NCI-H1417 treated with DMSO at 0.1 percent for 48 hours (cell line): ENCODE measurements at places on chromosomes 11 and 22.

- no peak for DNase-seq
These were observed 16.1 kb downstream of the TRIM22 start for GRCh38 chr11:5705688-5706087.

GRCh38 chr11:27839226-27839913 is 139.1 kb upstream of the BDNF start:
- no peak for DNase-seq

DNA sequence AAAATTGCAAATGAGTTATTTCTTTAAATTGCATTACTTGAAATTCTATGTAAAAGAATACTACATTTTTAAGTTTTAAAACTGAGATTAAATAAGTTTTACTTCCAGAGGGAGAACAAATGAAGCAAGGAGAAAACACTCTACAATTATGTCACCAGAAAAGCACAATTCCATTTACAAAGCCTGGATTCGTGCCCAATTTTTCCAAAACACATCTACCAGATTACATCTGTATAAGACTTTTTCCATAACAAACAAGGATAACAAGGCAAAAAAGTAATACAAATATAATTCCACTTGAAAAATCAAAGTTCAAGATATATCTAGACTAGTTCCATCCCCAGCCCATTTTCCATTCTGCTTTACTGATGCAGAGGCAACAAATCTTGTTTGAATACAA is 40.5 kb downstream of the MTMR2 start:
- no peak for DNase-seq

GRCh38 chr22:26648011-26648497 is 9.3 kb upstream of the MIAT start:
- DNase-seq = peak; percentile 87

DNA sequence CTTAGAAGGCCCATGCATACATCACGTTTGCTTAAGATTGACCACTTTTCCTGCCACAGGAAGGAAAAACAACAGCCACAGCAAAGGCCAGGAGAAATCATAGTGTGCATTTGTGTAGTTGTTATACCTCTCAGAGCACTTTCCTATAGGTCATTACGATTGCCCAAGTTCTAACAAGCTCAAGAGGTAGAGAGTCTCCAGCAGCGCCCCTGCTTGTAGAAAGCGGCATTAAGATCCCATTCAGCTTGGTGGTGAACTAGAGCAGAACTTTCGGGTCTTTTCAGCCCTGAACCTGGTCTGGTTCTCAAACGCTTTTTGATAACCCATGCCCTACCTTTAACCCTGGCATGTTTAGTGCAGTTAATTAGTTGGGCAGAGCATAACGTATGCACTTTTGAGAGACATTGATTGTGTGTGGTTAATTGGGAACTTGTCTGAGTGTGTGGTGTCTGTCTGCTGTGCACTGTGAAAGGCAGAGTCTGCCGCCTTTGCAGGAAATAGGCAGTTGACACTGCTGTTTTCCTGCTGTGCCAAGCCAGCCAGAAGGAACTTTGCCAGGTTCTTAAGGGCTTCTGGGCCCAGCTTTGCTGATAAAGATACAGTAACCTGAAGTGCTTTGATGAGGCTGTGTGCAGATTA is 109.9 kb upstream of the CLMP start:
- DNase-seq = no peak

- DNase-seq = no peak
These were observed 352.9 kb upstream of the DDI1 start for GRCh38 chr11:103683576-103683975.

DNA sequence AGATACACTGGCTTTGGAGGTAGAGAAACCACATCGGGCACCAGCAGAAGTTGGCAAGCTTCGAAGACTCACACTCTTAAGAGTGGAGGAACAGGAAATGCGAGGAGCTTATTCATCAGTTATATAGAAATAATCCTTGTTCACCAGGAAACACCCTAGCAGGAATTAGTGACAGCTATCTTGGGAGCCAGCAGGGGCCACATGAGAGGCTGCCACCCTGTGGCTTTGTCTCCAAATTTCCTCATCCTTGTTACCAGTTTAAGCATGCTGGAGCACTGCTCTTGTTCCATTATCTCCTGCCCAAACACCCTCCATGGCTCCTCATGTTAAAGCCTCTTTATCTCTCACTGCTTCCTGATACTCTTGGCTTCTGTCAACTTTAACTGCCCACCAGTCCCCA is 131.0 kb downstream of the PLEKHA7 start:
- DNase-seq = no peak

DNA sequence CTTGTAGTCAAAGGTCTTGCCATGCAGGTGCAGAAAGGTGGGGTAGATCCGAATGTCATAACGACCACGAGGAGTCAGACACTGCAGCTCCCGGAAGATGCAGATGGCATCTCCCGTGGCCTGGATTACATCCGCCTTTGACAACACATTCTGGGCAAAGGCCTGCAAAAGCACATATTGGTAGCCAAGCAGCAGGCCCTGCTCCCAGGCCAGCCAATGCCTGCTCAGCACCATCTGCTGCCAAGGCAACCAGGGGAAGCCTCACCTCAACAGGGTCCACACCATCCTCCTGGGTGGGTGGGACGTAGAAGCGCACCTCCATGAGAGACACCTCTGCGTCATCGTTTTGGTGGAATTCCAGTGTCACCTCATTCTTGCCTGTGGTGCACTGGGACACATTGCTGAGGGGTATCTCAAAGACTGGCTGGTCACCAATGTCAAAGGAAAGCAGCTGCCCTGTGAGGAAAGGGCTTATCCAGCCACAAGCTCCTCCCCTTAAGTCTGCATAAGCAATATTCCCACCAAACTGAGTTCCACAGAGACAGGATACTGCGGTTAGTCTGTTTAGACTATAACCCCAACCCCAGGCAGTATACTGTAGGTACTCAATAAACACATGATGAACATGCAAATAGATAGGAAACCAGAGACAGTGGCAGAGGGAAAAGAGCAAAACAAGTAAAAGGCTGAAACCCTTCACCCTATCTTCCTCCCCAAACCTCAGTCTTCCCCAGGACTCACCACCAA is 2.8 kb downstream of the SSRP1 start:
- no peak for DNase-seq
